RPMI8226 (cell line): ENCODE measurements at places on chromosomes 4 and X.

DNA sequence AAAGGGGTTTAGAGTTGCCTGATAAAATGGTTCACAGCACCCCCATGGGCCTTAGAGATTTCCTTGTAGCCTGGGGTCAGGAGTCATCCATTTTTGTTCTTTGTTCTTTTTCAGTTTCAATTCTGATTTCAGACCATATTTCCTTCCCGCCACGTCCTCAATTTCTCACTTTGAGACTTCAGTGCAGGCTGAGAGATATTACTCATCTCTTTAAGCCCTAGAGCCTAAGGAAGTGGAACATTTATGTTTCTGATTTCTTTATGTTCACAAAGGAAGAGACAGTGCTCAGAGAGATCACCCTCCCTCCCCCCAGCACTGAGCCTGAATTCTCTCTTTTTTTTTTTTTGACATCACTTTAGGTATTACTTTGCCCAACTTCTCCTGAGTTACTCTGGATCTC lies 56.3 kb downstream of the MSN start:
- DNase-seq, result no peak

GRCh38 chrX:21657318-21658151 lies 595 bp downstream of the KLHL34 start:
- DNase-seq, result no peak

DNA sequence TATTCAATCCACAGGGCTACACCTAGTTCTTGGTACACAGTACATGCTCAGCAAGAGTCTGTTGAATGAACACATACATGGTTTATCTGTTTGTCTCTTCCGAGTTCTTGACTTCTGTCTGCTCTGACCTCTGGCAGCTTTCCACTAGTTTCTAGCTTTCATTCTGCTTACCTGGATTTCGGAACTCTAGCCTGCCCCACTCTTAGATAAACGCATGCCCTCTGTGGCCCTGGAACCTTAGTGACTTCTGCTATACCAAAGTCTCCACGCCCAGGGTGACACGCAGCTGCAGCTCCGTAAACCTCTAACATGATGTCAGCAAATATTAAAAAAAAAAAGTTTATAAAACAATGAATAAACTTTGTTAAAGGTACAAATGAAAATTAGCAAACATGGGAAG lies 1.3 kb upstream of the SLC25A4 start:
- no peak for DNase-seq

DNA sequence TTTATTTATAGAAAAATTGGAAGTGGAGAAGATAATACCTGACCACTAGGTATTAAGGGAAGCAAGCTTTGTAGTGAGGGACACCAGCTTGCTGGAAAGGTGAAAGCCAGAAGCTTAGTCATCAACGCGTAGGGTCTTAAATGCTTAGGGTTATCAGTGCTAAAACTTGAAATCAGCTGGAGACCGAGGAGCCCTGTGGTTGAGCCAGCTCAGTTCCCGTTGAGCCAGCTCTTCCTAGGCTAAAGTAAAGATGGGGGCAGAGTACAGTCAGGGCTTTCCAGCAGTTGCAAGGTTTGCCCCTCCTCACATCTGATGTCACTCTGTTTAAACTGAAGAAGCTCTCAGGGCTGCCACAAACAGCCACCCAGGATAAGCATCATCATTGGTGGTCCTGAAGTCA lies 240.7 kb downstream of the DCLK2 start:
- DNase-seq, result no peak

GRCh38 chr4:146165840-146166239 lies 9.7 kb upstream of the LSM6 start:
- DNase-seq, result no peak

DNA sequence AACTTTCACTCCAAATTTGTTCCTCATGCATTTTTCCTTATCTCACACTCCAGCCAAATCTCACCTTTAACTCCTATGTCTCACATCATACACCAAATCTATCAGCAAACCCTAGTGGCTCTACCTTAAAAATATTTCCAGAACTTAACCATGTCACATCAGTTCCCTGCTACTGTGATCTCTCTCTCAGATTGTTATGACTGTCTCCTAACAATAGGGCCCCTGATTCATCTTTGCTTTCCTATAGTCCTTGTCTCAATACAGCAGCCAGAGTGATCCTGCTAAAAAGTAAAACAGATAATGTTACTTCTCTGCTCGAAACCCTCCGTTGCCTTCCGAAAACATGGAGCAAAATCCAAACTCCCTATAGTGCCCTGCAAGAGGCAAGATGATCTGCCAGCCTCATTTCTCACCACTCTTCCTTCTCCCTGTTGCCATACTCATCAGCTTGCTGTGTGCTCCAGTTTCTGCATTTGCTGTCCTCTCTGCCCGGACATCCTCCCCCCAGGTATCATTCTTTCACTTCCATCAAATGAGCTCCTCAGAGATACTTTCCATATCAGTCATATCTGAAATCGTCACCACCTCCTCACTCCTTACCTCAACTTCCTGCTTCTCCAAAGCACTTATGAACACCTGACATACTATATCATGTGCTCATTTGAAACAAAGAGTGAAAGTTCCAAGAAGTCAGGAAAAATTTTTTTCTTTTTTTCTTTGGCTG lies 293.4 kb upstream of the NR3C2 start:
- DNase-seq, result no peak
